ENCODE measurements at places on chromosomes 7 and 10.

DNA sequence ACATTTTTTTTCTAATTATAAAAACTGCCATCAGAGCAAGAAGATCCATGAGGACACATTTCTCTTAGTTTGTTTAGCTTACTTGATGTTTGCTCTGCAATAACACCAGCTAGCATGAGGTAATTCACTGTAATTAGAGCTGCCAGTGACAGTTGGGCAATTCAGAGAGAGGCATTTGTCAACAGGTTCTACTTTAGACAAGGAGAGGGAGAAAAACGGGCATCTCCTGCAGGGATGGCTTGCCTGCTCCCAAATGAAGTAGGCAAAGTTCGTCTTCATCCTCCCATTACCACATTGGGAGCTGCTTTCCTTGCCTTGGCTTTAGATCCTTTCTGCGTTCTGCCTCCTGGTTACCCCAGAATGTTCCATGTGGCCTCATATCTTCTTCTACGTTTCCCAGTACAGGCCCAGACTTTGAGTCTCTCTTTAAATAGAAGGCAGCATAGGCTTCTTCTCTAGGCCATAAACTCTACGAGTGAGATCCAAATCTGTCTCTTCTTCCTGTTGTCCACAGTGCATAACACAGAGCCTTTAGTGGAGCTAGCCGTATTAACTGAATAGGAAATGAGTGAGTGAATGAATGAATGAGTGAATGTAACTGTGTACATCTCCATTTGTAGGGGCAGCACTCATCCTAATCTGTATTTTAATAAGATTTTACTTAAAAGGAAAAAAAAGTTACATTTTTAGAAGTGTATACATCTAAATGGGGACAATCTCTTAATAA, 21.2 kb downstream of the ASB15 start:
- DNase-seq = no peak

GRCh38 chr7:76997381-76998284, 34.5 kb downstream of the SPDYE17 start:
- DNase-seq = no peak

DNA sequence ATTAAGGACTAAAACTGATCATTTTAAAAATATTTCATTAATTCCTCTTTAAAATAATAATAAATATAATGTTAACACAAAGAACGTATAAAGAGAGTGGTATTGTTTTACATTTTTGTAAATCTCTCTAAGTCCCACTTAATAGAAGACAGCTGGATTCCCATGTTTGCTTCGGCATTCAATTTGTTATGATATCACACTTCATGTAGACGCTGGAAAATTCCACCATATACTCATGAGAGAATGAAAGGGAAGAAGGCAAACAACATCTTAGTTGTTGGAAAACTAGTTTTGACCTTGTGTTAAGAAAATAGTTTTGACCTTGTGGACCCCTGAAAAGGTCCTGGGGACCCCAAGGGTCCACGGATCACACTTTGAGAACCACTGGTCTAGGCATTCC, 85.3 kb upstream of the MGMT start:
- DNase-seq = no peak

DNA sequence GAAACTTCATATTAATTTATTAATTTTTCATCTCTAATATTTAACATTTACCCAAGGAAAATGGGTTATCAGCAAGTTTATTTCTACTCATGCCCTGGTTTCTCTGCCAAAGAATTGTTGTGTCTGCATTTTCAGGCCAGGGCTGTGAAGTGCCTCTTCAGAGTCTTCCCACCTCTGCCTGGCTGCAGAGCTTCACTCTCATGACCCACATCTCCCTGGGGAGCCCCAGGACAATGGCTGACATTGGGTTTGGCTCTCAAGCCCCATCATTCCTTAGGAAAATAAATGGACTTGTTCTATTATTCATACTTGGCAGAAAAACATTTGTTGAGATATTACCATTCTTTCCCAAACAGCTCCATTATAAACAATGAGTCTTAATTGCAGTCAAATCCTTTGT, 30.3 kb downstream of the CACNA2D1 start:
- DNase-seq = no peak

GRCh38 chr7:3639253-3639652, 338.2 kb downstream of the SDK1 start:
- no peak for DNase-seq

GRCh38 chr7:66634816-66635215, 6.1 kb downstream of the KCTD7 start:
- DNase-seq = no peak

GRCh38 chr7:47772492-47772891, 175.8 kb downstream of the PKD1L1 start:
- DNase-seq = no peak

- peak; percentile 37 for DNase-seq
Observed at GRCh38 chr7:69049326-69049725, 548.9 kb upstream of the AUTS2 start.

DNA sequence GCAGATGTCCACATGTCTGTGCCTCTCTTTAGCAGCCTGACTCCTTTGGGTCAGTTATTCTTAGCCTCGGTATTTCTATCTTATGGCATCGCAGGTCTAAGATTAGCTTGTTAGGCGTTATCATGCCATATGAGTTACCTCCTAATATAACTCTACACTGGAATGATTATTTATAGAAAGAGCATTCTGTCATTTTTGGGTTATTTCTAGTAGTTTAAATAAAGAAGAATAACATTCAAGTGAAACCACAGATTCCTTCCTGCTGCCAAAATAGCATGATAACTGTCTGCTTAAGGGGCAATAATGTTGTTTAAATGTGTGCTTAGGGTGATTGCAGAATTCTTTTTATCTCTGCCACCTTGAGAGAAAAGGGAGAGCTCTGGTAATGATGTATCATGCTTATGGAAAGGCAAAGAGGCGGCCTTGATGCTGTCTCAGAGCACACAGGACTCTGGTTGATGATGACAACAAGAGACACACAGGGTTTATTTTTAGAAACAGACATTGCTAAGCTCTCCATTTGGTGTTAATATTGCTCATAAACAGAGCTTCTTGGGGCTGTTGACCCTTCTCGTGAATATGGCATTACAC, 10.4 kb downstream of the HDAC9 start:
- DNase-seq = peak; percentile 69

DNA sequence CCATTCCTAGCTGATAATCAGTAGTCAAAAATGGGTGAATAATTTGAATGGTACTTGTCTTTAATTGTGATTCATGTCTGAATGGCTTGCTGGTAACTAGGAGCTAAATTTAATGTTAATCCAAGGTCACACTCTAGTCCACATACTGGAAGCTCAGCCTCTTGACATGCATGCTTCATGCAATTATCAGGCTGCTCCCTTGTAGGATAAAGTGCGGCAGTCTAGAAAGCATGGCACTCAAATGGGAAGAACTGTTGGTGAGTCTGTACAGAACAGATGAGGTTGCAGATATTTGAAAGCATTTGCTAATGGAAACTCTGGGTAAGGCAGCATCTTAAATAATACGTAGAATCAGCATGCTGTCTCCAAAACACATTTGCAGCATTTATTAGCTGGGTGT, 499.4 kb downstream of the AUTS2 start:
- no peak for DNase-seq

- DNase-seq = no peak
Observed at GRCh38 chr7:138712652-138713051, 11.5 kb upstream of the SVOPL start.

- no peak for DNase-seq
Observed at GRCh38 chr7:1981878-1982230, 250.9 kb downstream of the MAD1L1 start.

GRCh38 chr10:60661637-60662036, 116.6 kb upstream of the CDK1 start:
- DNase-seq = no peak

- peak; percentile 23 for DNase-seq
Observed at GRCh38 chr10:74419958-74420375, 268.9 kb downstream of the ADK start.

DNA sequence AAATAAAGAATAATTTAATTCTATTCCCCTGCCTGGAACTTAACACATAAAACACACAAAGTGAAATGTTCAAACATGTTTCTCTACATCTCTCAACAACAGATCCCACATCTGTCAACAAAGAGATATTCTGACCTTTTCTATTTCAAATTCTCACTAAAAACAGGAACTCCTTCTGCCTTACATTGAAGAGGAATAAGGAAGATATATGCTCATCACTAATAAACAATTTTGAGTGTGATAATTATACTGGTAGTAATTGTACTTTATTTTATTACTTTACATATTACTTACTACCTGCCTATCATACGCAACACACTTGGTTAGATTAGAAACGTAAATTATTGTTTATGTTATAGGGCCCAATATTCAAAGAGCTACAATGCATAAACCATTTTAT, 13.4 kb downstream of the AKR1C2 start:
- no peak for DNase-seq

GRCh38 chr7:44764081-44764480, 15.4 kb downstream of the ZMIZ2 start:
- DNase-seq = no peak

- DNase-seq = no peak
Observed at GRCh38 chr7:53983480-53983879, 558.7 kb upstream of the VSTM2A start.

DNA sequence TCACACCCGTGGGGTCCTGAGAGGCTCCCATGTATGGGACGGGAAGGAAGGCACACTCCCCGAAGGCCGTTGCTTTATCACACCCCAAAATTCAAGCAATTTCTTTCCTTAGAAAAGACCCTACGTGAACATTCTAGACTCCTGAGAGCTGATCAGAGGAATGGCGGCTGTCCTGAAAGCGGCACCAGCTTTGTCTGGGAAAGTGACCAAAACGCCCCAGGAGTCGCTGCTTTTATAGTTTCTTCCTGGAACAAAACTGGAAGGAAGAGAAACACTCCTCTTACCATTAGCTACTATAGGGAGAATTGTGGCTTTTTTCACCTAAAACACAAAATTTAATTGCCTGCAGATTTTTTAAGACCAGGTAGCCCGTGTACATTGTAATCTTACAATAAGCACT, 261.8 kb upstream of the RNF32 start:
- no peak for DNase-seq

GRCh38 chr10:125815764-125816163, 7.3 kb downstream of the UROS start:
- no peak for DNase-seq

GRCh38 chr7:150620617-150621371, 11.4 kb downstream of the GIMAP6 start:
- no peak for DNase-seq

DNA sequence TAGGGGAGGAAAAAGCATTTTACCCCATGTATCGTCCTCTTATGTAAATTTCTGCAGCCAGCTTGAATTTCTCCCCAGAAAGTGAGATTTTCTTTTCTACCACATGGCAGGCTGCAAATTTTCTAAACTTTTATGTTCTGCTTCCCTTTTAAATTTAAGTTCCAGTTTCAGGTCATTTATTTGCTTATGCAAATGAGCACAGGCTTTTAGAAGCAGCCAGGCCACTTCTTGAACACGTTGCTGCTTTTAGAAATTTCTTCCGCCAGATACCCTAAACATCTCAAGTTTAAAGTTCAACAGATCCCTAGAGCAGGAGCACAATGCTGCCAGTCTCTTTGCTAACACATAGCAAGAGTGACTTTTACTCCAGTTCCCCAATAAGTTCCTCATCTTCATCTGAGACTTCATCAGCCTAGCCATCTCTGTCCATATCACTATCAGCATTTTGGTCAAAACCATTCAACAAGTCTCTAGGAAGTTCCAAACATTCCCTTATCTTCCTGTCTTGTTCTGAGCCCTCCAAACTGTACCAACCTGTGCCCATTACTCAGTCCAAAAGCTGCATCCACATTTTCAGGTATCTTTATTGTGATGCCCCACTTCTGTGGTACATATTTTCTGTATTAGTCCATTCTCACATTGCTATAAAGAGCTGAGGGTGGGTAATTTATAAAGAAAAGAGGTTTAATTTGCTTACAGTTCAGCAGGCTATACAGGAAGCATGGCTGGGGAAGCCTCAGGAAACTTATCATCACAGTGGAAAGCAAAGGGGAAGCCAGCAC, 16.3 kb downstream of the EZH2 start:
- no peak for DNase-seq

GRCh38 chr7:116809636-116810266, 52.6 kb upstream of the CAPZA2 start:
- DNase-seq = peak; percentile 74

DNA sequence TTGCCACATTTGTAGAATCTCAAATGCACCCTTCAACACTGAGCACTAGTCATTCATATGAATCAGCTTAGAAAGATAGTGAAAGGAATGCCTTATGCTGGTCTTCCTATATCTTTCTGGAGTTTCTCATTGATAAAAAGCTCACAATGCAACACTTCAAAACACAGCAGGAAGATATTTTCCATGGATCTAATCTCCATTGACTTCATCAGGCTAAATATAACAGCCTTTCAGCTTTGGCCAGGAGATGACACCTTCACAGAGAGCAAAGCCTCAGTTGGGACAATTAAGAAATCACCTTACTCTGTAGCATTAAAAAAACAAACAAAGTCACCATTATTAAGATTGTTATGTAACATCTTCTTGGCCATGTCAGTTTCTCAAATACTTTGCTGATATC, 6.7 kb downstream of the NRP1 start:
- no peak for DNase-seq

GRCh38 chr10:63703113-63703670, 182.0 kb downstream of the REEP3 start:
- peak; percentile 13 for DNase-seq

GRCh38 chr10:124498056-124498455, 36.4 kb downstream of the LHPP start:
- DNase-seq = no peak

GRCh38 chr7:100654908-100655831, 1.1 kb downstream of the ACTL6B start:
- DNase-seq = no peak

DNA sequence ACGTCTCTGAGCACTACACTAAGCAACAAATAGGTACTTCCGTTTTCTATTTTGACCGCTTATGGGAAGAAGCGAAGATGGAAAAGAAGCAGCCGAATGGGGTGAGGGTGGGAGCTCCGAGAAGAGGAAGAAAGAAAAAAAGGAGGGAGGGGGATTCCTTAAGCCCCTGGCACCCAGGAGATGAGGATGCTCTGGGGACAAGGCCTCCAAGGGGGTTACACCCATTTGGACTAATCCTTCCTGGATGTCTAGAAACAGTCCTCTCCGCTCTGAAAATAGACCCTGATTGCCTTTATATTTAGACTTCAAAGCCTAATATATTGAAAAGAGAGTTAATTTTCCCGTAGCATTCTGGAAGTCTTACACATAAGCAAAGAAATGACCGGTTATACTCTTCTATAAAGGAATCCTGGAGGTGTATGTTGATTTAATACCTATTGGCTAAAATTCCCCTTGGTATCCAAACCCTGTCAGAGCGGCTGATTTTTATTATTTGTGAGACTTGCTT, 676 bp upstream of the HTR7 start:
- DNase-seq = no peak

DNA sequence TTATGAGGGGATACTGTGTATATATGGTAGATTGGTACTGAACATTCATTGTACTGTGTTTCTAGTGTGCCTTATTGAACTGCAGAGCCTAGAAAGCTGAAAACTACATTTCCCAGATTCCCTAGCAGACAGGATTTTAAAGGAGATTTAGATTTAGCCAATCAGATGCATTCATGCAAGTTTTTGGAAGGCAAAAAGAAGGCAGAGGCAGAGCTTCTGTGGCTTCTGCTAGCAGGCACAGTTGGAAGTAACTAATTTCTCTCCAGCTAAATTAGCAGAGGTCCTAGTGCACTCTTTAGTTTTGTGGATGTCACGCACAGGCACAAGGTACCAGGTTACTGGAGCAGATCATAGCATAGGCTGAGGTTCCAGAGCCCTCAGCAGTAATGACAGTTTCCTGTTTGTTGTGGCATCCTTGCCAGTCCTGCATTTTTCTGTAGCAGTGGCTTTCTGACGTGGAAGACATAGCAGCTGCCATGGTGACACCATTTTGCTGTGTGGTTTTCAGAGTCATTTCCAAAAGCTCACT, 83.7 kb upstream of the CCDC71L start:
- no peak for DNase-seq

All from RPMI8226 (cell line).